GM18507 (cell line): ENCODE measurements at places on chromosomes 13 and 19.

DNA sequence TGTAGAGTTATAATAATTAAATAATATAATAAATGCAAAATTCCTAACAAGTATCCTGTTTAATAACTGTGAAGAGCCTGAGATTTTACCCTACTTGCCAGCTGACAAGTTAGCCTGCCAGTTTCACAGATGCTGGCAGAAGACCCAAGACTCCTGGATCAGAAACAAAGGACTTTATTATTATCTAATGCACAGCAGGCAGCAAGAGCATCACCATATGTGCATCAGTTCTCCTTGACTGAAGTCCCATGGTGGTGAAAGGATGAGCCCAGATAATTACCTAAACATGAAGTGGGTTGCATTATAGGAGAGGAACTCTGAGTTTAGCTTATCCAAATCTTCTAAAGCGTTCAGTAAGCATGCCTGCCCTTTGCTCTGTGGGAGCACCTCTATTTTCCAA, 39.1 kb upstream of the MTIF3 start:
- no peak for DNase-seq

DNA sequence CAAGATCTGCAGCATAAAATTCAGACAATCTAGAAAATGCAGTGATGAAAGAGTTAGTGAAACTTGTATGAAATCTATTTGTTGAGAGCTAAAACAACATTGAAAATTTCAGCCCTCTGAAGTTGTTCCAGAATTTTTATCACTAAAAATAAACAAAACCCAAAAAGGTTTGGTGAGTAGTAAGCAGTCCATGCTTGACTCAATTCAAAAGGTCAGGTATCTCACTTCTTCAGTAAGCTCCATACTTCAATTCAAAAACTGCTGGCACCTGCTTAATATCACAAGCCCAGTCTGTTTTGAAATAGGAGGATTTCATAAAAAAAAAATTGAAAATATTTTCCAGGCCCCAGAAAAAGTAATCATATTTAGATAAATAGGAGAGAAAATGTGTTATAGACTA, 894.4 kb downstream of the SLITRK5 start:
- DNase-seq: no peak

DNA sequence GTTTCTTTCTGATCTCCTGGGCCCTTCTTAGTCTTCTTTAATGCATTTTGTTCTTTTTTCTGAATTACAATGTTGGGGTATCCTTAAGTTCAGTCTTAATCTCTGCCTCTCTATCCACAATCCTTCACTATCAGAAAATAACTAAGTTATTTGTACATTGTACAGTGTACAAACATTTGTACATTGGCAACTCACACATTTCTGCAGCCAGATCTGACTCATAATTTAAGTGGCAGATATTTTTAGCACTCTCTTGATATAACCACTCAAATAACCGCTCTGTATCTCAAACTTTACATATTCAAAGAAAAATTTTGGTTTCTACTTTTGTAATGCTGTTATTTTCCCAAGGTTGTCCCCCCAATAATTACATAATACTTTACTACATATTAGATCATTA, 691.1 kb upstream of the SPRY2 start:
- DNase-seq: no peak

- no peak for DNase-seq
Observed at GRCh38 chr19:36797786-36798108, 25.1 kb upstream of the ZNF850 start.

- no peak for DNase-seq
Observed at GRCh38 chr19:7426986-7427385, 61.8 kb downstream of the PEX11G start.

DNA sequence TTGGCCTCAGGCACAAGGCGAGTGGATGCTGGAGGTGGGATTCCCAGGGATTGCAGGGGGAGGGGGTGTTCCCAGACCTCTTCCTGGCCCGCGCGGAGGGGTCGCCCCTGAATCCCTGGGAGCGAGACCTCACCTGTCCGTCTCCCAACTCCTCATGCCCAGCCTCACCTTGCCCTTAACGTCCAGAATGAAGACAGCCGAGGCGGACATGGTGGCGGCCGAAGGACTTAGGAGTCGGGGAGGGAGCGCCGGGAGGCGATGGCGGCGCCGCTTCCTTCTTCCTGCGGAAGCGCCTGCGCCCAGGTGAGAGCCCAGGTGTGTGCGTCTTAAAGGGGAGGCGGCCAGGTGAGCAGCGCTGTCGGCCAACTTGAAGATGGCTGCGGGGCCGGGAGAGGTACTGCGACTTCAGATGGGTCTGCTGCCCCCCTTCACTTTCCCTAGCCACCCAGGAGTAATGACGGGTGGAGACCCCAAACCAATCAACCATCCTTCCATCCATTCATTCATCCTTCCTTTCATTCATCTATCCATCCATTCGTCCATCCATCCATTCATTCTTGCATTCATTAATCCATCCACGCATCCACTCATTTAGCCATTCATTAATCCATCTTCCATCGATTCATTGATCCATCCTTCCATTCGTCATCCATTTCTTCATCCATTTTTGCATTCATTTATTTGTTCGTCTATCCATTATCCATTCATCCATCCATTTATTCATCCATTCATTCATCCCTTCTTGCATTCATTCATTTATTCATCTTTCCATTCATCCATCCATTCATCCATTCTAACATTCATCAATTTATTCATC, at the start of gene AP1M2:
Gene AP1M2, minus strand, starts transcription at position 291 of the 817 bp plus-strand sequence. Its CDS starts 81 bp downstream, at position 210.
- no peak for DNase-seq

- DNase-seq: no peak
Observed at GRCh38 chr13:77919246-77919920, 752 bp upstream of the EDNRB start.

DNA sequence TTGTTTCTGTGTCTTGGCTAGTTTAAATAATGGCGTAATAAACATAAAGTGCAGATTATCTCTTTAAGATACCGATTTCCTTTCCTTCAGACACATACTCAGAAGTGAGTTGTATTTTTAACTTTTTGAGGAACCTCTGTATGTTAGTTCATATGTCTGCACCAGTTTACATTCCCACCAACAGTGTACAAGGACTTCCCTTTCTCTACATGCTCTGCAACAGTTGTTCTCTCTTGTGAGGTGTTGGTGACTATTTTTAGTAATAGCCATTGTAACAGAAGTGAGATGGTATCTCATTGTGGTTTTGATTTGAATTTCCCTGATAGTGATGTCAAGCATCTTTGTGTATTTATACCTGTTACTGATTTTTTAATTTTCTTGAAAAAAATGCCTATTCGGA, 418.6 kb downstream of the UQCRFS1 start:
- DNase-seq: no peak

GRCh38 chr19:40862785-40863184, 12.5 kb upstream of the CYP2A6 start:
- DNase-seq: no peak

DNA sequence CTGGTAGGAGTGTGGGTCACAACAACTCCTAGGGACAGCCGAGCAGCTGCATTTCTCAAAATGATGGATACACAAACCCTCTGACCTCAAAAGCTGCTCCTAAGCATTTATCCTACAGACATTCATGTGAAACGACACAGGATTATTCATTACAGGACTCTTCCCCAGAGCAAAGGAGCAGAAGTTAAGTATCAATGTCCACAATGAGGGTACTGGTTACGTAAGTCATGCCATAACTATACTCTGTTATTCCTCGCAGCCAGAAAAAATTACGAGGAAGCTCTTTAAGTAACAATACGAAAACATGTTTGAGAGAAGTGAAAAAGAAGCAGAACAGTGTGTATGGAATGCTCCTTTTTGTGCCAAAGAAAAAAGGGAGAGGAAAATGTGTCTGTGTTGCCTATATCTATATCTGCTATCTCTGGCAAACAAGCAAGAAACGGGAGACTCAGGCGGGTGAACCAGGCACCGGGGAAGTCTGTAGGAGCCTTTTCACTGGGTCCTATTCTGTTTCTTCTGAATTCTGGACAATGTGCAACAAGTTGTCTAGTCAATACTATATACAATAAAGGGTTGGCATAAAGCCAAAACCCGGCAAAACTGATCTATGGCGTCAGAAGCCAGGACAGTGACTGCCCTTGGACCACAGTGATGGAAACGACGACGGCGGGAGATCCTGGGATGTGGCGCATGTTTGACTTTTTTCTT, 1.3 kb downstream of the ISOC2 start:
- DNase-seq: no peak

DNA sequence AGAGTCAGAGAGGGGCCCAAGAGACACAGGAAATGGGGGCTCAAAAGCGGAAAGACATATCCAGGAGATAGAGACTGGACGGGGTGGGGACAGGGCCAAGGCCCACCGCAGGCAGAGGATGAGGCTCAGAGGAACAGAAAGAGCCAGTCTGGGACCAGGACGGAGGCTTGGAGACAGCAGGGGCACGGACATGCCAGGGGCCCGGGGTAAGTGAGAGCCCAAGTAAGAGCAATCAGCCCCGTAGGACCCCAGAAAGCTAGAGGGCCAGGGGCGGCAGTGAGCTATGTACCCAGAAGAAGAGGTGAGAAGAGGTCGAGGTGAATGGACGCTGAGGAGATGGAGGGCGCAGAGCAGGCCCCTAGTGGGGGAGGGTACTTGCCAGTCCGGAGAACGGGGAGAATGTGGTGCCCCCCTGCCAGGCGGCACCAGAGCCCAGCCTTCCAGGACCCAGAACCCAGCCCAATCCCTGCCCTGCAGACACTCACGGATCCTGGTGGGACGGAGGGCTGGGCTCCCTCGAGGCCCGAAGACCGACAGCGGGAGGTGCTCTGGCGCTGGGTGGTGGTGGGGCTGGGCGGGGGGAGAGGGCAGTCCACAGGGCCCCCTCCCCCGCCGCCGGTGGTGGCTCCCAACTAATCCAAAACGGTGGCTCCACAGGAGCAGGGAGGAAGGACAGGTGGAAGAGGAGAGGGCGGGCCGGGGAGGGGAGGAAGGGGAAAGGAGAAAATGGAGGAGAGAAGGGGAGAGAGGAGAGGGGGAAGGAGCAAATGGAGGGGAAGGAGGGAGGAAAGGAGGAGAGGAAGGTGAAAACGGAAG, 1.0 kb downstream of the GRIK5 start:
- no peak for DNase-seq

GRCh38 chr13:99548448-99548847, 47.2 kb downstream of the TM9SF2 start:
- no peak for DNase-seq

DNA sequence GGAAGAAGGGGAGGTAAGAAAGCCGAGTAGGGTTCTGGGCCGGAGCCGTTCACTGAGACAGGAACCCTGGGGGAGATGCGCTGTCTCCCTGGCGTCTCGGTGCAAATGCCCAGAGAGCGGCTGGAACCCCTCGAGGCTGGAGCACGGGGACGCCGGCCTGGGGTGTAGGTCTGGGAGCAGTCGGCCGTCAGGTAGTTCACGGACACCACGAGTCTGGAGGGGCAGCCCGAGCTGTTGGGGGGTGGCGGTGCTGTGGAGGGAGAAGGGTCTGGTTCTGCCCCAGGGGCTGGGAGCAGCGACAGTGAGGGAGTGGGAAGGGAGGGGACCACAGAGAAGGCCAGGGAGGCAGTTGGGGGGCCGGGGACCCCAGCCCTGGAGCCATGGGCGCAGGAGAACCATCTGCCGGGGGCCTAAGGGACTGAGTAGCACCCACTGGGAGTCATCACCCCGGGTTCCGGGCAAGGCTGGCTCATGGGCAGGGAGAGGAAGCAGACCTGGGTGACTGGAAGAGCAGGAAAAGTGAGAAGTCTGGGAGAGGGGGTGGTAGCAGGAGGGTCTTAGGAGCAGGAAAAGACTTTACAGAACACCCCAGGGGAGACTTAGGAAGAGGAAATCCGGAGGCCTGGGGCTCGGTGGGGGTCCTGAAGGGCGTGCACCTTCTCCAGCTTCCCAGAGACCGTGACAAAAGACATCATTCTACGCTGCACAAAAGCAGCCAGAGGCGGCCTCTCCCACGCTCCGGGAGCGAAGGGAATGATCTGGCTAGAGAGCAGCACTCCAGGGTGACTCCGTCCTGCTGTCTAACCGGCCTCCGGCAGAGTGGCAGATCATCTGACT, 173.1 kb upstream of the SOX1 start:
- DNase-seq: no peak

DNA sequence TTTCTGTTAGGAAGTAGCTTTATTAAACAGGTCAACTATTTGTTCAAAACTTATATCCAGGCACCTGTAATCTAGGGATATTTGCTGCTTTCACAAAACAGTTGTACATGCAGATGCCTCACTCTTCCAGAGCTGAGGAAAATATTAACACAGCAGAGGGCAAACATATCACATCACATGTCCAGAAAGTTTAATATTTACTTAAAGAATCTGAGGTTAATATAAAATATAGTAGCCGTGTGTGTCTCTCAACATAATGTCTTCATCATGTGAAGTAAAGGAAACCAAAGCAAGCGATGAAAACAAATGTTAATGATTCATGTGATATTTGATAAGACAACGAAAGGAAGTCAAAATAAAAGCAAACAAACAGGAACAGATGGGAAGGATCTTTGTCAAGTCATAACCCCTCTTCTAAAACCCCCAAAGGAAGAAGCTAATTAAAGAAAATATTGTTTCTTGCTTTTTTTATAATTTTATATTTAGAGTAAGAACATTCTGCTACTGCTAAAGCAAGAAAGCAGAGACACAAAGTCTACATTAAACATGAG, 418.8 kb downstream of the DACH1 start:
- DNase-seq: no peak

GRCh38 chr13:24215126-24215525, 54.6 kb downstream of the SPATA13 start:
- DNase-seq: no peak

DNA sequence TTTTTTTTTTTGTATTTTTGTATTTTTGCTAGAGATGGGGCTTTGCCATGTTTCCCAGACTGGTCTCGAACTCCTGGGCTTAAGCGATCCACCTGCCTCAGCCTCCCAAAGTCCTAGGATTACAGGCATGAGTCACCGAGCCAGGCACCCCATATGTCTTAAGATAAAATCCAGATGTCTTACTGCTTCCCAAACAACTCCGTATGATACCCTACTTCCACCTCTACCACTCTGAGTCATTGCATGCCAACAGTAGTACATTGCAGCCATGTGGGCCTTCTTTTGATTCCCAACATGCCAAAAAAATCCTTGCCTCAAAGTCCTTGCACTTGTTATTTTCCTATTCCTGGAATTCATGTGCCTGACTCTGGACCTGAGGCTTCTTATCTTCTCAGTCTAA, 799.2 kb downstream of the GPC5 start:
- DNase-seq: no peak

DNA sequence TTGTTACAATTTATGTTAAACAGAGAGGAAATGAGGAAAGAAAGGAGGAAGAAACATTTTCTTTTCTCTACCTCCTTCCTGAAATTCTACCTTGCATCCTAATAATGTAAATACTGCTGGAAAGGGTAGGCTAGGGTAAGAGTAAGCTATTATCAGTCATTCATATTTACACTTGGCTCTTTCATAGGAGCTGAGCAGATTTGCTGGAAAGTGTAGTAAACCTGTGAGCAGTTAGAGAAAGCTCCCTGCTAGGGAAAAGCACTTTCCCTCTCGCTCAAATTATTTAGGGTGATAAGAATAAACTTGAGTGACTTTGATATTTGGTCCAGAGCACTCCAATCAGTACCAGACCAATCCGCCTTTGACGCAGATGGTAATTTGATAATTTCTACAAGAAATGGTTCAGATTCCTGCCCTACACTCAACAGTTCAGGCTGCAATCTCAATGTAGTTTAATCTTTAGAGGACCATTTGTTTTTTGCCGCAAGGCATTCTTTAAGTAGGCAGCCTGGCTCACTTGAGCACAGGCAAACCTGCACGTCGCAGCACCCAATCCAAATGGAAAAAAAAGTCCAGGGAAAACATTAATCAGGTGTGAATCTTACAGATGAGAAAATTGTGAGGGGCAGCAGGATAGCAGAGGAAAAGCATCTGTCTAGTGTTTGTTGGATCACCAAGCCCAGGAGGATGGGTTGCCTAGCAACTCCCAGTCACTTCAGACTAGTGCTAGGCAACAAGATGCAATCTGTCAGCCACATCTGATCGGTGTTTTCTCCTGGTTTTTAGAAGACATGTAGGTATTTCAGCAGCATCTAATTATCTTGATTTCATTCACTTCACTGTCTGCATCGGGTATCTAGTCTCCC, 68.6 kb upstream of the KL start:
- no peak for DNase-seq
